Spinal cord (tissue), 10 donors: ENCODE measurements at places on chromosomes 6 and 20.

DNA sequence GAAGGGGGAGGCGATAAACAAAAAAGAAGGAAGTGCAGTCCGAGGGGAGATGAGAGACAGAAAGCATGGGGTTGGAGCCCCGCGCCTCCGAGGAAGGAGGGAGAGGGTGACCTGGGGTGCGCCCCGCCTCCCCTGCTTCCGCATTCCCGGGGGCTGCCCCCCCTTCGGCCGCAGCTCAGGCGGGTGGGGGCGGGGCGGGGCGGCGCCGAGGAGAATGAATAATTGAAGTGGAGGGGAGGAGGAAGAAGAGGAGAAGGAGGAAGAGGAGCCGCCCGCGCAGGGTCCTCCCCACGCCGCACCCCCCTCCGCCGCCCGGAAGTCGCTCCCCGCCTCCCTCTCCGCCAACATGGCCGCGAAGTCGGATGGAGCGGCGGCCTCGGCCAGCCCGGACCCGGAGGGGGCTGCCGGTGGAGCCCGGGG lies at the start of gene XKR7:
Gene XKR7 (plus strand): TSS at position 322 of the 420 bp plus-strand sequence. CDS start 25 bp downstream, at position 347.
- DNase-seq: peak; percentile 96

DNA sequence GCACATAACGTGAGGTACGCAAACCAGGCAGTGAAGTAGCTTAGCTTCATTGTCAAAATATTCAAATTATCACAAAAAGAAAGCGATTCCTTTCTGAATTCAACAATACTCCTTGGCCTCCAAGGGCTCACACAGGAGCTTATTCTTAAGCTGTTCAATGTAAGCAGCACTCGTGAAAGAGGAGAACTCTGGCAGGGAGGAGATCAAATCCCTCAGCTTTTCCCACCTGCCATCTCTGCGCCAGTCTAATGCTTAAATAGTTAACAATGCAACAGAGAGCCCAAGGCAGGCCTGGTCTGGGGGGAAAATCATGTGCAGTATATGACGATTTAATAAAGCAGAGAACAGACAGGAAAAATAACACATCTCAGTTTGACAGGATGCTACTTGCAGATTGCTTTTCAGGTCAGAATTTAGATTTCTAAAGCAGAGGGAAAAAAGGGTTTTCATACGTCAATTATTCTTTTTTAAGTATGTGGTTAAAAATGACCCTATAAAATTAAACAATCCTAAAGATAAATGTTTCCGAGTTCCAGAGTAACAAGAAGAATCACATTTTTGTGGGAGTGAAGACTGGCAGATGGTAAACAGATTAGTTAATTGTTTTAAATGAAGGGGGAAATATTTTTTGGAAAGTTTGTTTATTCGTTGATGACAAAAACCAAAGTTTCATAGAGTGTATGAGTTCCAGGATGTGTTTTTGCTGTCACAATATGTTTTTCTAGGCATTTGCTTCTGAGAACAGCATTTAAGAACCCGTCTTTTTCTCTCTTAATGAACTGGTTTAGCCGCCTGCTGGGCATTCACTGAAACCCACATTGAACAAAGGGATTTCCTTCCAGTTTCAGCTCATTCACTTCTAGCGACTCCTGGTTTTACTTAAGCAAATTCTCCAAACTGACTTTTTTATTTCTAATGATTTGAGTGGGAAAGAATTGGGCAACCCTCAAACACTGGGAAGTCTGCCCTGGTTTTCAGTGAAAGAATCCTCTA lies 45.9 kb downstream of the PLAGL1 start:
- DNase-seq: no peak

DNA sequence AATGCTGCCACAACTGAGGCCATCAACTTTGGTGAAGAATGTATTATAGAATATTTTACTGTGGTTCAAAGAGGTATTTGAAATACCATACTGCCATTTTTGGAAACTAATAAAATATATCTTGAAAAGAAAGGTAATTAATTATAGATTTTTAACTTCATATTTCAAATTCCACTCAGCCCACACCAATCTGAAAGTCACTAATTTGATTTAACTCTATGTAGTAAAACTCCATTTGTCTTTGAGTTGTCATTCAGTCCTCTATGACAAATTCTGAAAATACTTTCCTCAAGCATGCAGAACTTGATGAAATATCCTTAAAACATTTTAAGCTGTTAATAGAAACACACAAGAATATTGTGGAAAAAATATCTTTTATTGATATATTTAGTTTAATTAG lies 1196.7 kb upstream of the CITED2 start:
- DNase-seq: no peak

DNA sequence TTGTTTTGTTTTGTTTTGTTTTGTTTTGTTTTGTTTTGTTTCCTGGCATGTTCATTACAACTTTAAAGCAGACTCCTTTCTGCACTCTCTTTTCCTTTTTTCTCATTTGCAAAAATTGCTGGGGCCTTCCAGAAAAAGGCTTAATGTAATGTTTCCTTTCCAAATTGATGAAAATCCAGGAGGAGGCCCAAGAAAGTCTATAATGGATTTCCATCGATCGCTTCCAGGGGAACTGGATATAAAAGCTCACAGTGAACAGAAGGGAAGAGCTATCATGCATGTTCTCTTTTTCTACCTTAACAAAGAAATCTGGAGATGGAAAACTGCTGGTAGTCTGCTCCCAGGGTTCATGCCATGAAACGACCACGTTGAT lies 28.7 kb downstream of the ISM1 start:
- DNase-seq: no peak

DNA sequence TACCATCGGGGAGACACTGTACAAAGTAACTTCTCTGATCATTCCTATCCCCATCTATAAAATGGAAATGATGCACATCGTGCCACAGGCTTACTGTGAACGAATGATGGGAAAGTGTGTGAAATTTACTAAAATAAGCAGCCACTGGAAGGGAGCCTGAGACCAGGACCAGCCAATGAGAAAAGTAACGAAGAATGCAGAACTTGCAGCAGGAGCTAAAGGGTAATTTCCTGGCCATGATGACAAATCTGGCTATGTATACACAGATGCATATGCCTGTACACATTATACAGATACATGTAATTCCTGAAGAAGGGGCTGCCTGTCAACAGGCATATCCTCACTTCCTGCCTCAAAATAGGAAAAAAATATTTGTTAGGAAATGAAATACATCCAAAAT lies 47.4 kb downstream of the GMDS start:
- no peak for DNase-seq

GRCh38 chr6:148432462-148433195 lies 90.0 kb downstream of the SASH1 start:
- no peak for DNase-seq

GRCh38 chr6:140854318-140854717 lies 1278.4 kb upstream of the GJE1 start:
- no peak for DNase-seq

GRCh38 chr6:50655848-50656453 lies 57.4 kb upstream of the TFAP2D start:
- DNase-seq: no peak

DNA sequence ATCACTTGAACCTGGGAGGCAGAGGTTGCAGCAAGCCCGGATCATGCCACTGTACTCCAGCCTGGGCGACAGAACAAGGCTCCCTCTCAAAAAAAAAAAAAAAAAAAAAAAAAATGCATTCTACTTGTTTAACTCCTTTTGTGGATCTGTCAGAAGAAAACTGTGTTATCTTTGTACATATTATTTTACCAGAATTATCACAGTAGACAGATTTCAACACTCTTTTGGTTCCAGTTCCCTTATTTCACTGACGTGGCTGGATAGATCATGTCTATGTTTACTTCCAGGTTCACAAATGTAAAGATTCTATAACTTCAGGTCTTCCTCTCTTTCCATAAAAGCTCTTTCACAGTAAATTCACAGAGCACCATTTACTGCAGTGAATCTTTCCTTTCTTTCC lies 18.4 kb downstream of the NUDT3 start:
- no peak for DNase-seq
